HFF-Myc (cell line): ENCODE measurements at places on chromosomes 1 and 21.

- no peak for DNase-seq
Measured at GRCh38 chr1:31511848-31512615, 64.3 kb upstream of the TINAGL1 start.

DNA sequence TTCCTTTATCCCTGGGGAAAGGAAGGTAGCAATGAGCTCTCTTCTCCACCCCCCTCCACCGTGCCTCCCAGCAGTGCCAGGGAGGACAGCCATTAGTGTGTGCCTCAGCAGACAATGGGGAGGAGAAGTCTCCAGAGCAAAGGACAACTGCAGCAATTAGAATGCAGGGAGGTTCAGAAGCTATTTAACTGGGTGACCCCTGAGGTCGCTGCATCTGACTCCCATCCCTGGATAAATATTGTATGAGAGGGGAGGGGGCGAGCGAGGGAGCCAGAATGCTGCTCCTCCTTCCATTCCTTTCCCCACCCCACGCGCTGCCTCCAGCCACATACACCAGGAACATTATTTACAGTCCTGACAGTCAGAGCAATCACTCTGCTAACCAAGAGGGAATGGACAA lies 59.0 kb downstream of the ERI3 start:
- DNase-seq, result no peak

DNA sequence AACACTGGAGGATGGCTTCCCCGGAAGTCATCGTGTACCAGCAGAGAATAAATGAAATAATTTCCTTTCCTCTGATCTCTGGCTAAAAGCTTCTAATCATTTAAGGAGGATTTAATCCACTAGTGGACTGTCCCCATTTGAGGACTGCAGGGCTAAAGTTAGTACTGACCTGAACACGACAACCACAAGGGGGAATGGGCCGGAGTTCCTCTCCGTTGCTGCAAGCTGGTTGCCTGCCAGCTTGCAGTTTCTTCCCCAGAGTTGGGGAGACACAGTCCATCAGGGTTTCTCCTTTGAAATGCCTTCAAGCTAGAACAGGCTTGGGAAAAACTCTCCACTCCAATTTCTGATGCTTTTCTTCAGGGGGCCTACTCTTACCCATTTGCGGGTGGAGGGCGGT lies 35.5 kb upstream of the NPL start:
- no peak for DNase-seq

GRCh38 chr1:156303241-156303640 lies 4.1 kb upstream of the VHLL start:
- no peak for DNase-seq

DNA sequence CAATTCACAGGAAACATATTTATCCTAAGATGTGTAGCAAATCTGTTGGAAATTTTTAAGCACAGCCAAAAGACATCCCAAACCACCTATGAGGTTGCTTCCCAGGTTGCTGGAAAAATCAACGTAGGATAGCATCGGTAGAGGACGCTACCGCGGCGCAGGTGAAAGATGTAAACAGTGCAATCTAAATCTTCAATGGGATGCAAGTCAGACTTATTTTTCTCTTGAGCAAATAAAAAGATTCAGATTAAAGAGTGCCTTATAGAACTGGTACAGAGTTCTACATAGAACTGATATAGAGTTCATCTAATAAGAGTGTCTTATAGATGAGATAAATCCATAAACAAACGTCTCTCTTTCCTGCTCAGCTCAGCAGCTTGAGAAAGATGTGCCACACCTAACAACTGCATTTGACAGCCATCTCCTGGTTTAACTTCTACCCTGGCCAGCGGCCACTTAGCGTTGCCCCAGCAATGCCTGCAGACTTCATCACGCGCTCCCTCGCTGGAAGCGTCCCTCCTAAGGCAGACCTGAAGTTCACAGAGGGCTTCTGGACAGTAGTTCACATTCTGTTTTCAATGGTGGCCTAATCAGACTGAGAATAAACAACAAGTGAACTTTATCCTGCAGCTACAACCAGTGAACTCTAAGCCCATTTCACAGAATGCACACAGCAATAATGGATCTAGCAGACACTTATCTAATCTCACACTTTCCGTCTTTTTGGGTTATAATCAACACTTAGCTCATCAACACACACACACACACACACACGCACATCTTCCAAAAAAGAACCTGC lies 164.5 kb downstream of the TOMM20 start:
- DNase-seq, result no peak

DNA sequence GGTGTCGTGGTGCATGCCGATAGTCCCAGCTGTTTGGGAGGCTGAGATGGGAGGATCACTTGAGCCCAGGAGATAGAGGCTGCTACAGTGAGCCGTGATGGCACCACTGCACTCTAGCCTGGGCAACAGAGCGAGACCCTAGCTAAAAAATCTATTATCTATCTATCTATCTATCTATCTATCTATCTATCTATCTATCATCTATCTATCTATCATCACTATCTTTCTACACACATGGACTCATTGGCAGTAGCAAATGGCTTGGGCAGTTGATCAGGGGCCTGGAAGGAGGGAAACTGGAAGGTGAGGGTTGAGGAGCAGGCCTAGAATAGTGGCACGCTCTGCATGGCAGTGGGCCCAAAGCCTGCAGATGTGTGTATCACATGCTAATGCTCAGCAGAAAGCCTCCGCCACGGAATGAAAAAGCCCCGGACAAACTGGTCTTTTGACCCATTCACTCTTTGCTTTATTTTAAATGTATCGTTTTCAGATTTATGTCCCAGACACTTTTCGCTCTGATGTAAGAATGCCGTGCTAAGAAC lies 7.3 kb upstream of the HUNK start:
- DNase-seq, result no peak

DNA sequence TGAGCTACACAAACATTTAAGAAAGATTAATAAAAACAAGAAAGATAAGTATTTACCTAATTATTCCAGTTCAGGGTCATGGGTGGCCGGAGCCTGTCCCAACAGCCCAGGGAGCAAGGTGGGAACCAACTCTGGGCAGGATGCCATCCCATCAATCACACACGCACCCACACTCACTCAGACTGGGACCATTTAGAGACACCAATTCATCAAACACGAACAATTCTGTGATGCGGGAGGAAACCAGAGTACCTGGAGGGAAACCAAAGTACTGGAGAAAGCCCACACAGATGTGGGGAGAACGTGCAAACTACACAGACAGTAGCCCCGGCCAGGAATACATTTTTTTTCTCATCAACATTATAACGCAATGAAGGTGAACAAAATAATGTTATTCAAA lies 16.2 kb downstream of the WASF2 start:
- DNase-seq, result no peak

- DNase-seq, result no peak
Measured at GRCh38 chr1:57826535-57826934, 402.7 kb upstream of the DAB1 start.

DNA sequence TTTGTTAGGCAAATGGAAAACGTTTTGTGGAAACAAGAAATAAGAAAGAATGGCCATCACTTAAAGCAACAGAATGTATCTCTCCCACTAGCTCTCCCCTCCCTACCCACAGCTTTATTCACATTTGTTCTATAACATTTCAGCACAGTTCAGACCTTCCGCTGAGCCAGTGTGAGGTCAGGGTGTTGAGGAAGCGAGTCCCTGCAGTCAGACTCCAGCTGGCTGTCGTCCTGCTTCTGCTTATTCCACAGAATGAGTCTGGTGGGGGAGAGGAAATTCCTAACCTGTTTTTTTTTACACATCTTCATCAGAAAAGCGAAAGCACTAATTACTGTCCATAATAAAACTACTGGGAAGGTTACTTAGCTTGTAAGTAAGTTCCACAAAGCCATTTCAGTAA lies 39.0 kb downstream of the MRPL39 start:
- DNase-seq, result no peak

GRCh38 chr1:184190616-184191015 lies 139.1 kb downstream of the TSEN15 start:
- no peak for DNase-seq

DNA sequence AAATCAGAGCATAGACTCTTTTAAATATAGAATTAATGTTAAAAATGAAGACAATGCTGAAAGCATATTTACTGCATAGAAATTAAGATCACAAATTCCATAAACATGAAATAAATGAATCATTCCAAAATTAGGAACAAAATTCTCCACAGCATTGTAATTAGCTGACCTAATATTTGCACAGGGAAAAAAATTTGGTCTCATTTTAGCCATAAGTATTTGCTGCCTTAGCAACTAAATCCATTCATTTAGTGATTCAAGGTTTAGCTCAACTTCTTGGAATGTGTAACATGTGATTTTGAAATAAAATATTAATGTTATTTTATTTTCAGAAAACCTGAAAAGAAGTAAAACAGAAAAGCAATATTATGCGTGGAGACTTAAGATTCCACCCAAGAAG lies 25.5 kb downstream of the ADAMTS5 start:
- no peak for DNase-seq

GRCh38 chr1:207455183-207455754 lies 1.1 kb downstream of the CR2 start:
- no peak for DNase-seq

GRCh38 chr21:45262616-45263015 lies 25.1 kb downstream of the POFUT2 start:
- no peak for DNase-seq

DNA sequence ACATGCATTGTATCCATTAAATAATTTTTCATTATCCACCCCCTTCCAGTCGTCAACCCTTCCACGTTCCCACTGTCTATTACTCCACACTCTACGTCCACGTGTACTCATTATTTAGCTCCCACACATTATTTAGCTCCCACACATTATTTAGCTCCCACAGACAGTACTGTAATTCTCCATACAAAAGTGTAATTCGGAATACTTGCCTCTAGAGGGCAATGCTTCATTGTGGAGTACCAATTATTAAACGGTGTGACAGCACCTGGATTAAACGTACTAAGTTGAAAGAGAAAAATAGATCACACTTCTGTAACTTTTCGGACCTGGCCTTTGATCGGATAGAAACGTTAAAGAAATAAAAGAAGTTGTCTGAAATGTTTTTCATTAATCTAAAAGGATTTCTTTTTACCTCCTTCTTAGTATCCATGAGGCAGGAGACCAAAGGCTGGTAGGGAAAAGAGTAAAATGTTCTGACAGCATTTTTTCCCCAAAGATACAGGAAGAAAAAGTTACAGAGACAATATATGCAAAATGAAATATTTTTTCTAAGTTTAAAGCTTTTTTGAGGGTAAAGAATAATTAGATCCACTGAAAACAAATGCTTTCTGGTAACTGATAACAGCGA lies 99.2 kb downstream of the LHX8 start:
- DNase-seq, result peak; percentile 6

DNA sequence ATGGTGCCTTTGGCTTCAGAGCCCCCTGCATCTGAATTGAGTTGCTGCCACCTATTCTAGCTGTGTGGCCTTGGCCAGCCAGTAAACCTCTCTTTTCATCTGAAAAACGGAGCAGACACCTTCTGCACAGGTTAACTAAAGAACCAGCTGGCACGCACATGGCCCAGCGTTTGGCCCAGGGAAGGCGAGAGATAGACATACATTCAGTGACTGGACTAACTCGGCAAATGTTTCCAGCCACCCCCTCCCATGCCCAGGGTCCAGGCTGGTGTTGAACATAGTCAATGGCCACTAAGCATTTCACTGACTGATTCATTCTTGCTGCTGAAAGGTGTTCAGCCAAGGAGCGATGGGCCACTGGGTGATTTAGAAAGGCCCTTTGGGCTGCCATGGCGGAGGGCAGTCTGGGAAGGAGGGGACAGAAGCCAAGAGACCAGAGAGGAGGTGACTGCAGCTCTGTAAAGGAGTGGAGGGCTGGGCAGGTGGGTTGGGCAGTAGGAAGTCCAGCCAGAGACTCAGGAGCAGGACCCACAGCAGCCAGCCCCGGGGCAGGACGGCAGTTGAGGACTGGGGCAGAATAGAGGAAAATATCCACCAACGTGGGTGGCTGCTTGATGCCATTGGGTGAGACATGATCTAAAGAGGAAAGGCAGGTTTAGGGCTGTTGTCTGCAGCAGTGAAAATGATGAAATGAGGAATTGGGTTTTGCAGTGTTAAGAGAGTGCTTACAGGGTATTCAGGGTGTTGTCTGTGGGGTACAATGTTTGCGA lies 184.3 kb downstream of the HIVEP3 start:
- no peak for DNase-seq

GRCh38 chr1:205505791-205506190 lies 1.3 kb downstream of the CDK18 start:
- no peak for DNase-seq

DNA sequence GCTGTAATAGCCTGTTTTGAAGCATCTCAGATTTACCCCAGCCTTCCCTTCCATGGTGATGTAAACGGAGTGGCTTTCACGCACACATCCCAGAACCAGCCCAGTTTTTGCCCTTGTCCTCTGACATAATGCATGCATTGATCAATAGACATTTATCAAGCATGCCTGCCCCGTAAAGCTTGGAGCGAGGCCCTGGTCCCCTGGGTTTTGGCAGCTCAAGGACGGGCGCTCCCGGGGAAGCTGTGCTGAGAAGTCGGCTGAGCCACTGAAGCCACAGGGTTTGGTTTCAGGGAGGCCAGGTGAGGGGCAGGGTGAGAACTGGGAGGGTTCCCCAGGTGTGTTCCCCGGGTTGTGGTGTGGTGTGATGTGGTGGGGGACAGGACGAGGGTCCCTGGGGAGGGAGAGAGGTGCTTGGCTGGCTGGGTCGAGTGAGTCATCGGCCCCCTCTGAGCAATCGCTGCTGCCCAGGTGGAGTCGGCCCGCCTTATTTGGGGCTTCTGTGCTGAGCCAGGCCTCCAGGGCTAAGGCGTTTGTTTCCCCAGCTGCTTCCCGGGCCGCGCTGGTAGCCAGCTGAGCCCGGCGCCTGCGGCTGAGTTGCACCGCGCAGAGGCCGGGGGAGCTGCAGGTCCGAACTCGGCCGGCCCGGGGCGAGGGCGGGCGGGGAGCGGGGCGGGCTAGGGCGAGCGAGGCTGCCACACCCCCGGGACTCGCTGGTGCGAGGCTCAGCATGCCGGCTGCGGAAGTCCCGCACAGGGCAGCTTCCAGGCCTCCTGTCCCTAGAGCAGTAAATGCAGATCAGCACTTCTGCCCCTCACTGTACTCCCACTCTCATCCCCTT lies 23.6 kb downstream of the ATP2B4 start:
- DNase-seq, result no peak

GRCh38 chr1:66262208-66262963 lies 271.6 kb upstream of the SGIP1 start:
- DNase-seq, result peak; percentile 82

DNA sequence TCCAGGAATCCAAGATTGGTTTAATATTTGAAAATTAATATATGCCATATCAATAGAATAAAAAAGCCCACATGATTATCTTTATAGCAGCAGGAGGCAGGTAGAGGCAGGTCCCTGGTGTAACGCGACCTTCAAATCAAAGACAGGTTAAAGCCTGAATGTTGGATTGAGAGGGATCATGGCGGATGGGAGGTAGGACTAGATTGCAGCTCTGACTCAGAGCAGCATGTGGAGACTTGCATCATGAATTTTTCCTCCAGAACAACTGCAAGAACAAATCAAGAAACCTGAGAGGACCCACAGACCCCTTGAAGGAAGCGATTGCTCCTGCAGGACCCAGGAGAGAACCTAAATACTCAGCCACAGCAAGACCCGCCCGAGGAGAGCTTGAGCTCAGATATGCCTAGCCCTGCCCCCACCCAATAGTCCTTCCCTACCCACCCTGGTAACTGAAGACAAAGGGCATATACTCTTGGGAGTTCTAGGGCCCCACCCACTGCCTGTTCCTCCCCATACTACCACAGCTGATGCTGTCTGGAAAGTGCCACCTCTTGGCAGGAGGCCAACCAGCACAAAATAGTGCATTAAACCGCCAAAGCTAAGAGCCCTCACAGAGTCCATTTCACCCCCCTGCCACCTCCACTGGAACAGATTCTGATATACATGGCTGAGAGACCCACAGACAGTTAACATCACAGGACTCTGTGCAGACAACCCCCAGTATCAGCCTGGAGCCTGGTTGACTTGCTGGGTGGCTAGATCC lies 19.5 kb downstream of the S100B start:
- DNase-seq, result no peak

GRCh38 chr1:175803413-175803812 lies 60.0 kb upstream of the TNR start:
- no peak for DNase-seq
